Activated CD4-positive, alpha-beta T cell treated with anti-CD3 and anti-CD28 coated beads for 24 hours (primary cell): ENCODE measurements at places on chromosomes 7 and 10.

DNA sequence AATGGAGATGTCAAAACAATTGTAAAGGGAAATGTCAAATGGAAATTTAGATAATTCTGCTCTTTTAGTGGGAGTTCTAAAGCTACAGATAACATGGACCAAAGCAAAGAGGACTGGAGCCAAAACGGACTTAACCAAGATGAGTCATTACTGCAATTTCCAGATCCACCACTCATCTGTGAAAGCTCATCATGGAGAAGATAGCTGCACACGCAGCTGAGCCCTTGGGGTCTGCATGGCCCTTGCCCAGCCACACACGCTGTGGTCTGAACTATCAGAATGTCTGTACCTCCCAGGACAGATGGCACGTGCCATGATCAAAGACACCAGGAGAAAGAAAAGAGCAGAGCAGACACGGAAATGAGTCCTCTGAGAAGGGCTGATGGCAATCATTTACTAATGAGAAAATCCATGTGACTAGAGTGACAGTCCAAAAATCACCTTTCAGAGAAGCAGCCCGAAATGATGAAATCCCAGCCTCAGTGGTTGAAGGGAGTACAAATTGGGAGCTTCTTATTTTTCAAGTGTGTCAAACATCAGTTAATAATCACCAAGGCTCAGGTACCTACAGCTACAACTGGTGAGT lies 177.9 kb upstream of the MGMT start:
- DNase-seq, result no peak

- no peak for DNase-seq
These were observed 12.7 kb downstream of the COA1 start for GRCh38 chr7:43716598-43716997.

DNA sequence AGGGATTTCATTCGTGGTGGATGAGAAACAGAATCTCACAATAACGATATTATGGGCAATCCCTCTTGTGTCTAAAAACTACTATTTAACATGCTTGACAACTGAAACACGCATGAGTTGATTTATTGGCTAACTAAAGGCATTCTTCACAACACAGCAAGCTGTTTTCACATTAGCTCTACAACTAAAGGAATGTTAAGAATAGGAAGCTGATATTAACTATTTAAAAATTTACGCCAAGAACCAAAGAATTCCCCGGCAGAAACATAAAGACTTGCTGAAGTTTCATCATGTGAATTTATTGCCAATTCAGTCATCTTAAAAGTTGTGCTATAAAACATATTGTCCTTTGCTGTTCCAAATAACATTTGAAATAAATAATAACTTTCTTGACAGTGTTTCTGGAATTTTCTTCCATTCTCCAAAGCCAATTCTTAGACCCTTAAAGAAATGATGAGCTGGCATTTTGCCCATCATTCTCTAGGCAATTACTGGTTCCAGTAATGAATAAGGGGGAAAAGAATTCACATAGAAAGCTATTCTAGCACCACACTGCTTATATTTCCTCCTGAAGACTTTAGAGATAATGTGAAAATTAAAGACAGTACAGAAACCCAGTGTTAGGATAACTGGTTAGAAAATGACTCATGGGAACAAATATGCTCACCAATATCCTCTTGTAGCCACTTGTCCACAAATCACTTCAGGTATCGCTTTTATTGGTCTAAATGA lies 233.1 kb downstream of the PARD3 start:
- no peak for DNase-seq

DNA sequence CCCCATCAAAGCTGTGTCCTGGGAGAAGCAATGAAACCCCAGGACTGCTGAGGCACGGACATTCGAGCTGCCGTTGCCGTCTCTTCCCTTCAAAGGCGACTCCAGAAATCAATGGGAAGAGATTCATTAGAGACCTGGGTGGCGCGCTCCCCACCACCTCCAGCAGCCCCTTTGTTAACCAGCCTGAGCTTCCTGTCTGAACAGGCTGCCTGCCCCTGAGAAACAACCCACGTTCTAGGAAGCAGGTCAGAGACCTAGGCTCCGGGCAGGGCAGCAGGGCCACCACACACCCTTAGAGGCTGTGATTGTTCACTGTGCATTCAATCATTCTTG lies 110.9 kb upstream of the PPIF start:
- DNase-seq, result no peak

DNA sequence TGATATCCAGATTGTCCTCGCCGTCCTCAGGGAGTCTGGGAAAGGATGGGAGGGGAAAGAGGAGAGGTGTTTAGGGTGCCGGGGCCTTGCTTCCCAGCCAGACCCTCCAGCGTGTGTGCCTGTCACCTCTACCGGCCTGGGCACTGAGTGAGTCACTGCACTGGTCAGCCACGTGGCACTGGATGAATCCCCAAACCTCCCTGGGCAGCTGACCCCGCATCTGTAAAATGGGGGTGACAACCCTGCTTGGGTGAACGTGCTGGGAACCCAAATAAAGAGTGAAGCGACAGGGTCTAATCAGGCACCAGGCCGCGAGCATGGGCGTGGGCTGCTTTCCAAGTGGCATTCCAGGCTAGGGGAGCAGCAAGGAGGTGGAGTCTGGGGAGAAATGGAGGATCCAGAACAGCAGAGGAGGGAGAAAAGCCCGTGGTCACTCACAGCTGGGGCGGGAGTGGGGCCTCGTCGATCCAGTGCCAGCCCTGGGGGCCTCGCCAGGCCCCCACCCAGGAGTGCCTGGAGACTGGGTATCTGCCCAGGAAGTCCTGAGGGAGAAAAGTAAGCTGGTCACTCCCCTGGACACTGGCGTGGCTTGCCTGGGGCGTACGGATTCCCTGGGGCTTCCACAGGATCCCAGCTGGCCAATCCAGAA lies 29.7 kb downstream of the KLRG2 start:
- no peak for DNase-seq

DNA sequence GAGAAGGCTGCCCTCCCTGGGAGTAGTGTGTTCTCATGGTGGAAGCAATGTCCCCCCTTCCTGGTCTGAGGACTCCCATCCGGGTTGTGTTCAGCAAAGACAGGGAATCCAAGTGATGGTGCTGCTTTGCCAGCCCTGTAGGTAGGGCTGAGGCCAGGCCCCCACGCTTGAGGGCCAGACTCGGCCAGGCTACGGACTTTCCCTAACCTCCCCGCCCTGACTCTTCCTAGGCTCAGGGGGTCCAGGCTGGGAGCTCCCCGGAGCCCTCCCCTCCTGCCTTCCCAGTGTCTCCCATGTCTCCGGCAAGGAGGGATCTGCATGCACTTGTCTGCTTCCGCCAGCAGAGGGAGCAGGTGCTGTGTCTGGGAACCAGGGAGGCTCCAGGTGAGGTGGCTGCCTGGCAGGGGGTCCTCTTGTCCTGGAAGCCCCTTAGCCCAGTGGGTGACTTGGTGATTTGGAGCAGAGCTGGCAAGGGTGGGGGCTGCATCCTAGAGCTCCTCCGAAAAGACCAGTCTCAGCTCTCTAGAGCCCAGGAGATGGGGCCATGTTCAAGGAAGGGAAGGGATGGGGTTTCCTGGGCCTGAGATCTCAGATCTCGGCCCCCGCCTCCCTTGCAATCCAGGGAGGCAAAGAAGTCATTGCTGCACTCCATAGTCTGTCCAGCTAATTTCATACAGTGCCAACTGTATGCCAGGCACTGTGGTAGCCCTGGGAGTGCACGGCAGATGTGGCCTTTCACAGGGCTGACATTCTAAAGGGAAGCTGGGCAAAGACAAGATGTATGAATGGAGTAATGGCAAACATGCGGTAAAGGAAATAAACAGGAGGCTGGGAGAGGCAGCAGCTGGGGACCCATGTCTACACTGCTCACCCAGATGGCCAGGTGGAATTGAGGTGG lies 20.3 kb upstream of the SFRP5 start:
- peak; percentile 55 for DNase-seq

DNA sequence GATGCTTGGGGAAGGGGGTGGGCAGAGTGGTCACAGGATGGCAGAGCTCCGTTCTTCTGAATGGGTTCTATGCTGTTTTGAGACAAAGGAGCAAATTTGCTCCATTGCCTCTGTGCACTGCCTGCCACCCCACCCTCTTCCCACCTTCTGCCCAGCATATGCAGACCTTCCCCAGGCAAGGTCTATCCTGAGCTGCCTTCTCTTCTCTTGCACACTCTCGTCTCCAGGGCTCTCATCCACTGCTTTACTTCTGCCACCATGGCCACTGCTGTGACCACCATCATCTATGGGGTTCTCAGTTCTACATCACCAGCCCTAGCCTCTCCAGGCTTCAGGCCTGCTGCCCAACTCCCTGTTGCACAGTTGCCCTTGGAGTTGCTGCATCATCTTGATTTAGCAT lies 230.4 kb downstream of the TMEM178B start:
- DNase-seq, result no peak

- no peak for DNase-seq
These were observed 63.2 kb upstream of the AMPH start for GRCh38 chr7:38694326-38694725.

GRCh38 chr7:23469961-23470250 lies 385 bp downstream of the IGF2BP3 start:
- DNase-seq, result no peak

DNA sequence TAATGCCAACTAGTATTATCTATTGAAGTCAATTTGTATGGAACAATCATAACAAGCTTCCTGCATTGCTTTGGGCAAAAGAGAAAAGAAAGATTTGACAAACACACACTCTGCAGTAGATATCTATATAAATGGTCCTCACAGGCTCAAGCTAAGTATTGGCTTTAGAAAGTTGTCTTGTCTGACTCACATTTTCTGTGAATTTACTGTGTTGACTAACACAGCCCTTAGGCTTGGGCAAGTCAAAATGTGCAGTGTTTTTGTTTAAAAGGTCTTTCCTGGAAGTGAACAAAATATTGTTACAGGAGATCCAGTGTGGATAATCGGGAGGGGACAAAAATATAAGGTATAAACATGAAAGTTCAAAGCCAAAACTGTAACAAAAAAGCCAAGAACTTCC lies 194.4 kb downstream of the RELN start:
- no peak for DNase-seq

- DNase-seq, result no peak
These were observed 12.4 kb upstream of the MTERF1 start for GRCh38 chr7:91892821-91893340.

DNA sequence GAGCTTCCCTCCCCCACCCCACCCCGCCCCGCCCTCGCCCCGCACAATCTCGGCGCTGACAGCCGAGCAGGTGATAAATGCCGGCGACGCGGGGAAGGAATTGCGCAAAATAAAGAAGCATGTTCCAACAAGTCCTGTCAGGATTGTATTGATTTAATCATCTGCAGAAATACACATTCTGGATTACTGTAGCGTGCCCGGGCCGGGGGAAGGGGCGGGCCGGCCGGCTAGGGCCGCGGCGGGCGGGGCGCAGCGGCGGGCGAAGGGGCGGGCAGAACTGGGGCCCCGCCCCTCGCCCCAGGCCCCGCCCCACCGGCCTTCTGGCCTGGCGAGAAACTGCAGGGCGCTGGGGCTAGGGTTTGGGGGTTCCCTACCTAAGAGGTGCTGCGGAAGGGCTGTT lies 88.9 kb upstream of the PAX2 start:
- DNase-seq, result no peak

DNA sequence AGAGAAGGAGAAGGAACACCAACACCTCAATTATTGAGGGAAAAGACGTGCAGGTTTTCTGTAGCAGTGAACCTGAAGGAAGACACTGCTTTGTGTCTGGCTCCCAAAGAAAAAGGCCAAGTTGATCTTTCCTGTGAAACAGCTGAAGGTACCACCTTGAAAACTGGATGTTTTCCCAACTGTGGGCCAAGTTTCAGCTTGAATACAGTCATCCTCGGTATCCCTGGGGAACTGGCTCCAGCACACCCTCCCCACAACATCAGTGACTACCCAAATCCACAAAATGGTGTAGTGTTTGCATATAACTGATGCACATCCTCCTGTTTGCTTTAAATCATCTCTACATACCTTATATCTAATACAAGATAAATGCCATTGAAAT lies 297.0 kb upstream of the PITRM1 start:
- DNase-seq, result no peak

DNA sequence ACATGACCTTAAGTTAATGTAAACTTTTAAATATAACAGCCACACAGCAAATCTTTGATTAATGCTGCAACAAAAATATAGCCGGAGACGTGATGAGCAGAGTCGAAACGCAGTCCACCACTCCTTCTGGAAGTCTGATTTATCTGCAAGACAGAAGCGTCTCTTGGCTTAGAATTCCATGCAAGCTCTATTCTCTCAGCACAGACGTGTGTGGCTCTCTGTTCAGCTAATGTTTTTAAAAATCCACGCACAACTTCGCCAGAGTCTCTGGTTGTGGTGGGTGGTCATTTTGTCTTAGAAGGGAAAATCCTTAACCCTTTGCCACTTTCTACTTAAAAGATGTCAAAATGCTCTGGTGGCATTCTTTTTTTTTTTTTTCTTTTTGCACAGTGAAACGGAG lies 438.0 kb upstream of the MGMT start:
- no peak for DNase-seq

DNA sequence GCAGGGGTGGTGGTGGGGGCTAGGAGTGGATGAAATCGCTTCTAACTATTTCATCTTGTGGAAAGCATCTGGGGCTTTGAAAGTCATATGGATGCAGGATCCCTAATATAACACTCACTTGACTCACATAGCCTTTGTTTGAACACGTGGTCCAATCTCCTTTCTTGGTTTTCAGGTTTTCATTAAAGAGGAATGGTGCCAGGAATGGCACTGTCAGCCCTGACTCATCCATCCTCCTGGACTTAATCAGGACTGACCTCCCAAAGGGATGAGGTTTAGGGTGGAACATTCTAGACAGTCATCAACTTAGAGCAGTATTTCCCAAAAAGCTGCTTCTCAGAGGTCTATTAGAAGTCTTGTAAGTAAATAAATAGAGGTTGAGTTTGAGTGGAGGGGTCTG lies 162.0 kb upstream of the PLXNA4 start:
- DNase-seq, result no peak

GRCh38 chr7:44073664-44074348 lies 8.4 kb upstream of the PGAM2 start:
- DNase-seq, result no peak

DNA sequence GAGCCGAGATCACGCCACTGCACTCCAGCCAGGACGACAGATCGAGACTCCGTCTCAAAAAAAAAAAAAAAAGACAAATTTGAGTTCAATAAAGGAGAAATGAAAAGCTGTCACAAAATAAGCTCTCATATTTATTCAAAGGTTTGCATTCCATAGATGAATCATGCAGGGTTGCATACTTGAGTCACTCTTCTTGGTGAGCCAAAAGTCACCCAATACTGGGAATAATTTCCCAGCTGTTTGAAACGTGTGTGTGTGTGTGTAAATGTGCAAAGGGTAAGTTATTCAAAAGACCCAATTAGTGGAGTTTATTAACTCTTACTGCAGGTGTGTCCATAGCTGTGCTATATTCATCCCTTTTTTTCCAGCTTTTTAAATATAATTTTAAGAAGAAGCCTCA lies 297.7 kb downstream of the CCDC3 start:
- no peak for DNase-seq

- DNase-seq, result no peak
These were observed 207.6 kb downstream of the GLI3 start for GRCh38 chr7:42029405-42029804.

GRCh38 chr7:105650382-105650970 lies 69.2 kb upstream of the EFCAB10 start:
- DNase-seq, result no peak
